ENCODE measurements at places on chromosomes 6 and 20. TPM values are rescaled to one million over a fixed set of nuclear protein-coding genes. Genes with fewer than 3 reads are reported as not detected.

DNA sequence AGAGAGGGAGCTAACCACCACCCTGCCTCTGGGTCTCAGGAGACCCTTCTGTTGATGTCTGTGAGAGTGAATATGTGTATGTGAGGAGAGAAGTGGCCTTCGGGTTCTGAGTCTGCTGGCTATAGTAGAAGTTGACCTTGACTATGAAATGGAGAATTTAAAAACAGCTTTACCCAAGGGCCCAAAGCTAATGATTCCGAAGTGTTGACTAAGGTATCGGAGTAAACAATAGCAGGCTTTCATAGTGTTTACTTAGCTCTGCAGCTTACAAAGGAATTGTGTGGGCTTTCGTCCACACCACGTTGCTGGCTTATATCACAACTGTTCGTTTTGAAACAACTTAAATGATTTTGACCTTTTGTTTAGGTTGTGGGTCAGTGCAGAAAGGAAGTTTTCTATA lies 126.5 kb upstream of the JAG1 start:
- no peak for DNase-seq

DNA sequence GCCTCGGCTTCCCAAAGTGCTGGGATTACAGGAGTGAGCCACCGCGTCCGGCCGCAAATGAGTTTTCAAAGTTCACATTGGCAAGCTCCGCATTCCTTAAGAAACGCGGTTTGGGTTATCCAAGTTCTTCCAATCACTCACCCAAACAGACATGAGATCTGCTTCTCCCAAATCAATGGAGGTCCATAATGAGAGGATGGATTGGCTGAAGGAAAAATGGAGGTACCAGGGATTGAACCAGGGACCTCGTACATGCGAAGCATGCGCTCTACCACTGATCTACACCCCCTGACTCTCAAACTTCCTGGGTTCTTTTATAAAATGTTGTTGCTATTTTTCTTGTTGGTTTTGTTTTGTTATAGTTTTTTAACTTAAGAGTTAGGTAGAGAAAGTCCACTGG lies 170.0 kb downstream of the GPX5 start:
- DNase-seq, result no peak

PHACTR3 gene
- 0.14 TPM for total RNA-seq

MLIP gene
- total RNA-seq, result not detected

ZSCAN12 gene
- 6.5 TPM for total RNA-seq

Measured in kidney epithelial cell (primary cell).